ENCODE measurements at places on chromosomes 5 and 9.

DNA sequence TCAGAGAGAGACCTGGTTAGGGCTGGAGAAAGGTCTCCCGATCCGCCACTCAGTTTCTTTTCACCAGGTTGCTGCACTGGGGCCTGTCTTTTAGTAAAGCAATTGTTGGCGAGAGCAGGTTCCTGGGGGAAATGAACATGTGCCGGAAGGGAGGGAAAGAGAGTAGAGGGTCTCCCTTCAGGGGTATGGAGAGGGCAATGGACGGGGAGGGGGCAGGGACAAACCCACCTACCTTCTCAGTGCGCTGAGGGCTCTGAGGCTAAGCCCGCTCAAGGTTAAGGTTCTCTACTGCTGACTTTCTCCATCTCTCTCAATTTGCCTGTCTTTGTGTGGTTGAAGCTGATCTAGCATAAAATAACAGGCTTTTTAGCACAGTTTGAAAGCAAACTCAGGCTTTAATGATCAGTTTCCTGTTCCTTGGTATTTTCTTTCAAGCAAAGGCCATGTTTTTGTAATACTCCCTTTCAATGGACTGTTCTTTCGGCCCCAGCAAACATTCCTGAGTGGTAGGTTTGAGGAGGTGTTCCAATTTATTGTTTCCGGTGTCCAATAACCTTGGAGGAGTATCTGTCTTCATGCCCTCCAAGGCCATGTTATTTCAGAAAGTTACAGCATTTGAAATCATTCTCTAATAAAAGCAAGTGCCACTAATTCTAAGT lies 25.5 kb upstream of the TRAF1 start:
- DNase-seq: no peak

DNA sequence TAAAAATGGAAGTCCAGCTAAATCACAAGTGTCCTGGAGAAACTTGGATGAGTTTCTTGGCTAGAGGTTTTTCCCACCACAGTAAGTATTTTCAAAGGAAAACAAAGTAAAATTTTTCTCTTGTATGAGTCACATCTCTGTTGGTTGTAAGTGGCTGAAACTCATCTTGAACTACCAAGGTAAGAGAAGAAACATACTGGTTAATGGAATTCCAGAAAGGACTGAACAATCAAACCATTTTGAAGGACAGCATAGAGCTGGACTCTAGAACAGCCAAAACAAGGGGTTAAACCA lies 102.8 kb upstream of the CDKN2B start:
- DNase-seq: no peak

- DNase-seq: no peak
Observed at GRCh38 chr5:178057839-178058238, 55.5 kb upstream of the N4BP3 start.

DNA sequence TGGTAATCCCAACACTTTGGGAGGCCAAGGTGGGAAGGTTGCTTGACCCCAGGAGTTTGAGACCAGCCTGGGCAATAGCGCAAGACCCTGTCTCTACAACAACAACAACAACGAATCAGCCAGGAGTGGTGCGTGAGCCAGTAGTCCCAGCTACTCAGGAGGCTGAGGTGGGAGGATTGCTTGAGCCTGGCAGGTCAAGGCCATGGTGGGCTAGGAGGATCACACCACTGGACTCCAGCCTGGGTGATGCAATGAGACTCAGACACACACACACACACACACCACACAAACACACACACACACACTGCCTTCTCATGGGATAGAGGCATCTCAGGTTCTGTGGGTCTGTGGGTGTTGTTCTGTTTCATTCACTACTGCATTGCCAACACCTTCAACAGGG lies 115.0 kb downstream of the DCP2 start:
- DNase-seq: no peak

DNA sequence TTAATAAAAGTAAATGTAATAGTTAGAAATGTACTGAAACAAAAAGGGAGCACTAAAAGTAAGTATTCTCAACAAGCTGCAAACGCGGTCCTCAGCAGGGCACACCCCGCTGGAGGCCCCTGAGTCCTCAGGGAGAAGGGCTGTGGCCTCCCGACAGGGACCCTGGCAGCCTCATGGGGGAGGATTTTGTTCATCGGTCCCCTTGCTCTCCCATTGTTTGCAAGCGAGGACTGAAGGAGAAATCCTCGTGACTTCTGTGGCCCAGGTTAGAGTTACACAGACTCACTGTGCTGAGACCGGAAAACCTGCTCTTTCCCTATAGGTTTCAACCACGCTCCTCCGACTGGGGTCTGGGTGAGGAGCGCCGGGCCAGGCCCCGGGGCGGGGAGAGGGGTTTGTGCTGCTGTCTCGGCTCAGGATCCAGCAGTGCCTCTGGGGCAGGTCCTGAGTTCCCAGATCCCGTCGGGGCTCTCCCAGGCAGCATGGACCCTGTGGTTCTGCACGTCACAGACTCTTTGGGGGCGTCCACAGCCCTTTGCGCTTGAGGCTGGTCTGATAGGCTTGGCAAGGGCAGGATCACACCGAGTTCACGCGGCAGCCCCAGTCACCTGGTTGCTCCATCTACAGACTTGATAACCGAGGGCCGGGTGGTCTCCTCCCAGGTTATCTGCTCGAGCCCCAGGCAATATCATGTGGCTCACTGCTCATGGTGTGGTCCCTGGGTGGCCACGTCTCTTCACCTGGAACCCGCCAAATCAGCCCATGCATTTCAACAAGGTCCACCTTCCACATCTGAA lies 38.8 kb downstream of the MRPL36 start:
- no peak for DNase-seq

DNA sequence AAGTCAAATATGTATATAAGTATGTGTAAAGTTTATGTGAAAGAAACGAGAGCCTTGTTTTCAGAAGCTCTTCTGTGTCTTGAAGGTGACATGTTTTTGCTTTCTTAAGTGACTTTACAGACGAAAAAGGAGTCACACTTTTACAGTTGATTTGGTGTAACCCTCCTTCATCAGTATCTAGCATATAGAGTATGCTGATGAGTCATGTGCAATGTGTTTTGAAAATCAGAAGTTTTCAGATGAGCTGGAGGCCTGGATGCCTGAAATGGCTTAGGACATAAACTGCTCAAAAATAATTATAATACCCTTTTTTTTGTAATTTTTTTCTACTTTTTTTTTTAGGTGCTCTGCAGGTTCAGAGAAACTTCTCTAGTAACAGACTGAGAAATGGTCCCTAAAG lies 209.5 kb downstream of the CD180 start:
- no peak for DNase-seq

DNA sequence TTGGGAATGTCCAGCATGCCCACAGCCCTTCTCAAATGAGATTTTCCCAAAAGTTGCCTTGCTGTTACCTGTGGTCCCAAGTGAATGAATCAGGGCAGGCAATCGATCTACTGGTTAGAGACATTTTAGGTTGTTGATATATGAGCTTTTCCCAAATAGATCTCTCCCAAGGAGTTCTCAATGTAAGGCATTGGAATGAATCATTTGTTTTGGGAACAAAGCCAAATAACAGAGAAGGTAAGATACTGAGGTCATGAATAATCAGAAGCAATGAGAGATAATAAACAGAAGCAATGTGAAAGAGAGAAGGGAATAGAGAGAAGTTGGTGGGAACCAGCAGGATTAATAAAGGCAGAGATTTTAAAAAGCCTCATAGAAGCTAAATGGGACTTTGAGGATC lies 93.6 kb upstream of the FER start:
- no peak for DNase-seq

DNA sequence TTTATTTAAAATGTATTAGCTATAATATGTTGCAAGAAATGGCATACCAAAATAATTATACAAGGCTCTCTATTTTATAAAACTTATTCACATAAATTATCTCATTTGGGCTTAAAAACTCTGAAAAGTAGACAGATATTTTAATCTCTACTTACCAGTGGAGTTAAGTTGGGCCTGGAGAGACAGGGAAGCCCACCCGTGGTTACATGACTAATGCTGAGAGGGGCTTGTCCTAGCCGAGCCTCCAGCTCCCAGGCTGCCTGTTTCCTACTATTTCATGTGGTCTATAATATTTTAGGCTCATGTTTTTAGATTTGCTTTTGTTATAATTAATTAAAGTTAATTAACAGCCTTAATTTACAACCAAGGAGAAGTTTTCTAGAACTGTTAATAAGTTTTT lies 20.9 kb upstream of the ASPN start:
- DNase-seq: no peak

GRCh38 chr5:32583582-32584232 lies 1.6 kb upstream of the SUB1 start:
- DNase-seq: no peak

DNA sequence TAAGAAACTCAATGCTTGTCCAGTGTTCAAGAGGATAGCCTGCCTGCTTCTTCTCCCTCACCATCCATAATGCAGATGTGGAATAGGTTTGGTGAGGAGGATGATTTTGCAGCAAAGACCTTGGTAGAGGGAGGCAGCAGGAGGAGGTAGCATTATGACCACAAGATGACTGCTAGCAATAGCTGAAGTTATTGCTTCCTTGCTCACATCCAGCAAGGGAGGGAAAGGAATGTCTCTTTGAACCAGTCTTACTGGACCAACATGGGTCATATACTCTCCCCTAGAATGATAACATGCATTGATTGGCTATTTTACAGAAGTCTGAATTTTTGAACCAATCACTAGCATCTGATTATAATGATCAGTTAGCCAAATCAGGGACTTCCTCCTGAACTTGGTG lies 607.6 kb downstream of the EBF1 start:
- no peak for DNase-seq

DNA sequence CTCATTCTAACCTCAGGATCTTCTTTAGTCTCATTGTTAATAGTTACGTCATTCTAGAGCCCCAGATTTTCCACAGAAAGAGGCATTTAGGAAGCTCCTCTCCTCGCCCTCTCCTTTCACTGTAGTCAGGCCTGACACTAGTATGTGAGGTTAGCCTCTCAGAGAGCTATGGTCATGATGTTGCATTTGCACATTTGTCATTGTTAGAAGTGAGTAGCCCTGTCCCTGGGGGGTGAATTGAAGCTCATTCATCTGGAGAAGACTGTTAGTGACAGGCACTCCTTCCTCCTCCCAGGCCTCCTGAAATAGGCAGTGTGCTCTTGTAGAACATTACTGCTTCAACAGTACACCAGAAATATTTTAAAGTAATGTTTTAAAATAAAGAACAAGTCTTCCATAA lies 26.6 kb upstream of the LRRTM2 start:
- no peak for DNase-seq
